ENCODE measurements at places on chromosomes 3 and 15.

DNA sequence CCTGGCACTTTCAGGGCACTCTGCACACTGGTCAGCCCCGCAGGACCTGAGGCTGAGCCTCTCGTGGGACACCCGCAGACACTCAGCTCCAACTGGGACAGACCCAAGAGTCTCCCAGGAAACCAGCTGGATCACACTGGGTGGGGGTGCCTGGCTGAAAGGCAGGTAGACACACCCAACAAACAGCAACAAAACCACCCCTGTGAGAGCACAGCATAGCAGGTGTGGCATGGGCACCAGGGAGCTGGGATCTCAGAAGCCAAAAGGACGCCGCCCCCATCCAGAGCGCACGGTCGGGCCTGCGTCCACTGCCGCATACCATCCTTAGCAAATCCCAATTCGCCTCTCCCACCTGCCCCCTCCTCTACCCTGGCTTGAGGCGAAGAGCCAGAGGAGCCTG, 154.2 kb upstream of the LINGO1 start:
- DNase-seq, result no peak

- no peak for DNase-seq
Measured at GRCh38 chr3:151835751-151836525, 22.0 kb downstream of the AADAC start.

- DNase-seq, result no peak
Measured at GRCh38 chr15:71809346-71809745, 1.0 kb upstream of the NR2E3 start.

DNA sequence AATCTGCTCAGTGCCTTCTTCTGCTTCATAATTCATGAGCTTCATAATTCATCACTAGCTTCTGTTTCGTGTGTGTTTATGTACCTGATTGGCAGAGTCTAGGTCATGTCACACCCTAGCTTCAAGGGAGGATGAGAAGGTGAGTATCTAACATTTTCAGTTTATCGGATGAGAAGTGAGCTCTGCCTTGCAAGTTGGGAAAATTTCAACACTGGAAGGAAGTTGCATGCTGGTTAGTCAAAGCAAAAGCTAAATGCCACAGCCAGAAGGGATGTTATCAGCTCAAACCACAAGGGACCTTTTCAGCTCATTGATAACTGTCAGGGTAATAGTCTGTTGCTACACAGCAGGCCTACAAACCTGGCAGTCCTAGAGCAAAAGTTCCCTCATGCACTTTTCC, 7.3 kb upstream of the TNFSF10 start:
- no peak for DNase-seq

DNA sequence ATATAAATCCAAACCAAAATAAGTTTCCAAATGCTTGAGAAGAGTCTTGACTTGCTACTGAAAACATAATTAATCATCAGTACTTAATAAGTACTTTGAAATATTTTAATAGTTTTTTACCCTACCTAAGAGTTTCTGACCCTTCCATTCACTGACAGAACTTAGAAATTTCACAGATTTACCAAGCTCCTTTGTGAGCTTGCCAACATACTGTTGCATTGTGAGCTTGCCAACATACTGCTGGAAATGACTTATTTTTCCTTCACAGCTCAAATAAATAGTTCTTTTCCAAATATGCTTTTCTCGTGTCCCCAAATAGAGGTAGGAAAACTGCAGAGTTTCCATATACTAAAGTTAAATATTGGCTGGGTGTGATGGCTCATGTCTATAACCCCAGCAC, 9.6 kb upstream of the AADAC start:
- no peak for DNase-seq

GRCh38 chr3:98744283-98744682, 18.9 kb upstream of the ST3GAL6 start:
- DNase-seq, result no peak

DNA sequence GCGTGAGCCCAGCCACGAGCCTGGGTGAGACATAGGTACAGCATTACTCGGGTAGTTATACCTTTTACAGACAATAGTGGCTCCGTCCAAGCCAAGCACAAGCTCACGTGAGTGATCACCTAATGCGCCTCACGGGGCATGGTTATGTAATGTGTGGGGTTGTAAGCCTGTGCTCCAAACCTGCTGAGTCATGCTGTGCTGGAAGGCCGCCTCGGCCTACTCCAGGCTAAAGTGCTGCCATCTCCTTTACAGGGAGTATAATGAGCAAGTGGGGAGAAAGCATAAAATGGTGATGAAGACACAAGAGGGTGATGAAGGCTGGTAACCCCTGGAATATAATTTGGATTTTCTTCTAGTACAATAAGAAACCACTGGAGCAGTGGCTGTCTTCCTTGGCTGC, 175.8 kb upstream of the STT3B start:
- no peak for DNase-seq

GRCh38 chr3:45962033-45962432, 18.8 kb downstream of the CXCR6 start:
- DNase-seq, result no peak

DNA sequence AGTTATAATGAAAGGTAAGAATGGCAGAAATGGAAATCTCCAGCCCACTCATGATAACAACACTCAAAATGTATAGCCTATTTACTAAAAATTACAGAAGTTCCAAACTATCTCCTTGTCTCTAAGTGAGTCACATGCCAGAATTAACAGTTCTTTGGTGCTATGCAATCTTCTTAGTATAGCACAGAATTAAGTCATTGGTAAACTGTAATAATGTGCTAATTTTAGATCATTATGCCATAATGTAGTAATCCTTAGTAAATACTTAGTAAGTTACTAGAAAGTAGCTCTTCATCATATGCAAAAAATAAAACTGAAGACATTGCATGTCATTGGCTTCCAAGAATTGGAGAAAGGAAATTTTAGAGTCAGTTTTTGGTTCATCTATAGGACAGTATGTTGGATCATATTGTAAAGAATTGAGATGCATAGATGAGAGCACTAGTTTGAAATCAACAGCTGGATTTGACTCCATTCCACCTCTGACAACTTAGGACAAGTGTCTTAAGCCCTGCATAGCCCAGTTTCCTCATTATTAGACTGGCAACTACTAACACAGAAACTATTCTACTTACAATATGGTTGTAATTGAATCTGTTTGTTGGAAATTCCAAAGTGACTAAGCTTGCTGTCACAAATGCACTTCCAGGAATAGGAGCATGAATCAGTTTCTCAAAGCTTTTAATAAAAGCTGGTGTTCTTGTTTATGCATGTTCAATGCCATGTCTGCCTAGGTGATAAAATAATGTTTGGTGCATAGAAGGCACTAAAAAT, 40.1 kb upstream of the CD47 start:
- peak; percentile 59 for DNase-seq

DNA sequence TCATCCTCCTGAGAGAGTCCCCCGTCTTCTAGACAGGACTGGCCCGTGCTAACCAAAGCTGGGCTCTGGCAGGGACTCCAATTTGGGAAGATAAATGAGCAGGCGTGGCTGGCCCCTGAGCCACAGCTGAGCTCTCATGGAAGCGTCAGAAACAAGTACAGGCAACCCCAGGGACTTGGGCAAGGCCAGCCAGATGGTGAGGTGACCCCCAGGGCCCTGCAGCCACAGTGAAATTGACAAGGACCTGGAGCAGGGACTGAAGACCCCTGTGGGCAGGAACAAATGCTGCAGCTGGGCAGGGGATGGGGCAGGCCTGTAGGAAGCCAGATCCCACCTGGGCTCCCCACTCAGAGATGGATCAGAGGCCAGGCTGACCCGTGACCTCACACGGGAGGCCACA, 32.8 kb upstream of the CGNL1 start:
- no peak for DNase-seq

DNA sequence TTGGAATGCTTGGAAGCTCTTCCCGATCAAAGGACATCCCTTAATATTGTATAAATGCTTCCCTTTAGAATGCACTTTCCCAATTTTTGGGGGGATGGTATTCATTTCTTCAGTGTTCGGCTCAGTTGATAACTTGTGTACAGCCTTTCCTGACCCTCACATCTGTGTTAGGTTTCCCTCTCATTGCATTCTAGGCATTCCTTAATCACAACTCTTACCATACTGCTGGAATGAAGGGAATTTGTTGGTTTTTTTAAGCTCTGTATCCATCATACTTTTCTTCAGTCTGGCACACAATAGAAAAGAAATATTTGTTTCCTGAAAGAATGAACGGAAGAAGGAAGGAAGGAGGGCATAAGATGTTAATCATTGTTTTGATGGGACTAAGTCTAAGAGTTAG, 119.5 kb downstream of the CHST2 start:
- peak; percentile 53 for DNase-seq

GRCh38 chr3:88725440-88726165, 381.8 kb upstream of the EPHA3 start:
- no peak for DNase-seq

- no peak for DNase-seq
Measured at GRCh38 chr15:66994927-66995656, 70.3 kb upstream of the SMAD3 start.

GRCh38 chr3:70517124-70517890, 204.9 kb upstream of the MDFIC2 start:
- no peak for DNase-seq

GRCh38 chr3:174333640-174334039, 525.5 kb upstream of the NAALADL2 start:
- no peak for DNase-seq

DNA sequence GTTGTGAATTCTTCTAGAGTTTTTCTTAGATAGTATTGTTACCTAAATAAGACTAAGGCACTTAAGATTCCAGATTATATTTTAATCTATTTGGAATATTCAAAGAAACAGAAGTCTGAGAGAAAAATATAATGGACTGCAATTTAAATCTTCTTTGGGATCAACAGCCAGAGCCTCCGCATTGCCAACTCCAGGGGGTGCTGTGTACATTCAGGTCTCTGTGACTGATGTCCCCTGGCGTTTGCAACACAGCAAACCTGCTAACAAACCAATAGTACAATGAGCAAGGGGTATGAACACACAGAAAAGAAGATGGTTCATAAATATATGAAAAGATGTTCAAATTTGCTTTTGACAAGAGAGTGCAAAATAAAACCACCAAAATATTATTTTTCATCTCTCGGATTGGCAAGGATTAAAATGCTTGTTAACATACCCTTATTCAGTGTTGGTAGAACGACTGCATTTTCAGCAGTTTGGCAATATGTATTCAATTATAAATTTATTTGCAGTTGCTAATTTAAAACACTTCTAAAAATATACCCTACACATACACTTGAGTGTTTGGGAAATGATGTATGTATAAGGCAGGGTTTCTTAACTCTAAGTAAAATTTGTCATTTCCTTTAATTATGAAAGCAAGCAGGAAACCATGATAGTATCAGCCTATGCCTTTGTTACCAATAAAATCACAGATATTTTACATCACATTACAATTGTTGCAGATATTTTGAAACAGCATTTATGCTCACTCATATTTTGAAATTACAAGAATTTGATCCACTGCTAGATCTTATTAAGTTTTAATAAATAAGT, 16.1 kb upstream of the TM4SF1 start:
- DNase-seq, result no peak

GRCh38 chr3:162555761-162556160, 1059.2 kb downstream of the OTOL1 start:
- no peak for DNase-seq

Measured in HS-27A (cell line).